Stimulated activated CD8-positive, alpha-beta memory T cell treated with anti-CD3 and anti-CD28 coated beads, Interleukin-4, amount 100 ng/mL, for 1 hour (primary cell): ENCODE measurements at places on chromosomes 7 and 10.

- no peak for DNase-seq
These were observed 4.6 kb upstream of the ZNF425 start for GRCh38 chr7:149130572-149131198.

GRCh38 chr10:27771231-27771630 lies 25.6 kb upstream of the MKX start:
- DNase-seq = no peak

DNA sequence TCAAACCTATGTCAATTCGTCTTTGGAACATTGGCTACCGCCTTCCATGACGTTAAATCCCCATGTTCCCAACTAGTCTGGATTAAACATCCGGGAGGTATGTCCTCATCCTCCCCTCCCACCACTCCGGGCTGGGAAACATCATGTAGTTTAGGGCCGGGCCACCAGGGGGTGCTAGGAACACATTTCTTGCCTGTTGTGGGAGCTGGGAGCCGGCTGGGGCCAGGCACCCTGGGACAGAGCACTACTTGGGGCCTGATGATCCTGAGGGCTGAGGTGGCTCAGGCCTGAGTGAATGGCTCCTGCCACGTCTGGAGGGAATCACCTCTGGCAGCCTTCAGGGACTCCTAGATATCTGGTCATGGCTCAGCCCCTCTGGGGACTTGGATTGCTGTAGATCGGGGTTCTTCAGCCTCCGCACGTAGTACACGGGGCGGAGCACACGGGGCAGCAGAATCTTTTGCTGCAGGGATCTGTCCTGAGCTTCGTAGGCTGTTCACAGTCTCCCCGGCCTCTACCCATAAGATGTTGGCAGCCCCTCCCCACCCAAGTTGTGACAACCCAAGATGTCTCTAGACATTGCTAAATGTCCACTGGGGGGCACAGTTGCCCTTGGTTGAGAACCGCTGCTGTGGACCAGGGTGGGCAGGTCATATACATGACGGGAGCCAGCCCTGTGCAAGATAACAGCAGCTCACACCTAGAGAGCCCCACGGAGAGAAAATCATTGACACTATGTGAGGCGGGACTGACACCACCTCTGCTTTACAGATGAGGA lies 141.2 kb upstream of the ZNF716 start:
- no peak for DNase-seq

DNA sequence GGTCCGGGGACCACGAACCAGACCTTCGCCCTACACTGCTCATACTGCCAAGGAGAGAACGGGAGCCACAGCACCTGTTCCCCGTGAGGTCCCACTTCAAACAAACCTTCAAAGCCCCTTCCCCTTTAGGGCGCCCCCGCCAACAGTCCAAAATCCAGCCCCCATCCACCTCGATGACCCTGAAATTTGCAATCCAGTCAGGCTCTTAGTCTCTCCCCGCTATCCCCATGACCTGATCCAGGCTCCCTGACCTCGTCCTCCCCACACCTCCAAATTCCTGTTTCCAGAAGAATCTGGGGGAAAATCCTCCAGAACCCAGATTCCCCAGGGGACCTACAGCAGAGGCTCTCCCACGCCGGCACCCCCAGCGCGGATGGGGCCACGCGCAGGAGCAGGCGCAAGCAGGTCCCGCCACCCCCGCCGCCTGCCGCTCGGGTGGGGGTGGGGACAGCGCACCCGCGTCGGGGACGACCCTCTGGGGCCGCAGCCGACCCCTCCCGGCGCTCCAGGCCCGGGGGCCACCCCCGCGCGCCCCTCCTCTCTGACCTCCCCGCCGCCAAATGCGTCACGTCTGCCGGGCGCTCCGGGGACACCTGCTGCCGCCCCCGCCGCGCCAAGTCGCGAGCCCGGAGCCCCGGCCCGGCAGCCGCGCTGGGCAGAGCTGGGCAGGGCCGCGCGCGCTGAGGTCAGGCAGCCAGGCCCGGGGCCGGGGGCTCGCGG lies 753 bp downstream of the CAMK2B start:
- no peak for DNase-seq

GRCh38 chr7:84975586-84976185 lies 211.2 kb downstream of the SEMA3D start:
- DNase-seq = no peak

DNA sequence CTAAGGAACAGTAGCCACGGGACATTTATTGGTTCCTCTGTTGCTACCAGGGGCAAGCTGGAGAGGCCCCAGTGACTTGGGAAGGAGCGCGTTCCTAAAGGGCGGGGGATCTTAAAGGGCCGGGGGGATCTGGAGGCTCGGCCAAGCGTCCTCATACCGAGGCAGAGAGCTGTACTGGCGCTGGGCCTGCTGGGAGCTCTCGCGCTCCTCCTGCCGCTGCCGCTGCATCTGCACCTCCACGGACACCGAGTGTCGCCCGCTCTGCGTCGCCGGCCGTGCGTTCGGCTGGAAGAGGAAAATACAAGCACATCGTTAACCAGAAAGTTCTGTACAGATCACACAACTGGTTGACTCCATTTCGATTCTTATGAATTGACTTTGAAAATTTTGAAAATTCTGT lies 695.6 kb downstream of the PARD3 start:
- DNase-seq = no peak

DNA sequence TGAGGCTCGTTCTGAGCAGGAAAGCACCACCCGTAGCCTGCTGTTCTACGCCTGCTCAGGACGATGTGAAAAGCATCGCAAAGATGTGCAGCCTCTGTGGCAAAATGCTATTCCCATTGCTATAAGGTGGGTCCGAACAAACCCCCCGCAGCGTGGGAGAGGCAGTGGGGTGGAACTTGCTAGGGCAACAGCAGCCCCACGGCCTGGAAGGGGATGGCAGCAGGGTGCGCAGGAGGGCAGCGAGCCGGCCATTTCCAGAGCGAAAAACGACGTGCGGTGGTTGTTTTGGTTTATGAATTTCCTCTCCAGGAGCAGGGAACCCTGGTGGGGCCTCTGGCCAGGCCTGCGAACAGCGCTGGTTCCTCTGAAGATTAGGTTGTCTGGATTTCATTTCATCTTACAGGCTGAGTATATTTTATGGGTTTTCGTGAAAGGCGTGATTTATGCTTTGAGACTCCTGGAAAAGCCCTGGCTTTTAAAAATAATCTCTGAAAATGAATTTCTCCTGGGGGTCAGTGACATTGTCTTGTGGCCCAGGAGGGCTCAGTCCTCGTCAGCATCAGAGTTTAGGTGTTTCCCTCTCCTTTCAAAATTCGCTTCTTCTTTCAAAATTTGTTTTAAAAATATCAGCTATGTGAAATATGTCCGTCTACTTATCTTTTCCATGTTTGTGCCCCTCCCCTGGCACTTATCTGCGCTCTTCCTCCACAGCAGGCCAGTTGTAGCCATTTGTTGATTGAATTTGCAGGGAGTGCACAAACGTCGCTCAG lies 42.3 kb upstream of the UBE3C start:
- no peak for DNase-seq

DNA sequence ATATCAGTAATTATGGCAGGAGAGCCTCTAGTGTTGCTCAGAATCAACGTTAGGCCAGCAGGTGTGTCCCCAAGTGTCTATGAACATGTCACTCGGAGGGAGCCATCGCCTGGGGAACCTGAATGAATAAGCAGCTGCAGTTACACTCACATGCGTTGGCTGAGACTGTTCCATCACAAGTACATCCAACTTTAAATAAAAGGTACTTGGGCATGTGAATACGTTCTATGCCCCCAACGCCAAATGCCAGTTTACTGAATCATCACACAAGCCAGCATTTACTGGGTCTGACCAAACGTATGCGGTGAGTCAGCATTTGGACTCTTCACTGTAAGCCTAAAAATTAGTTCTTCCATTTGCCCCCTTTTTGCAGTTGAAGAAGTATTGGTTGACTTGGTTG lies 207.6 kb upstream of the PLXNA4 start:
- no peak for DNase-seq

DNA sequence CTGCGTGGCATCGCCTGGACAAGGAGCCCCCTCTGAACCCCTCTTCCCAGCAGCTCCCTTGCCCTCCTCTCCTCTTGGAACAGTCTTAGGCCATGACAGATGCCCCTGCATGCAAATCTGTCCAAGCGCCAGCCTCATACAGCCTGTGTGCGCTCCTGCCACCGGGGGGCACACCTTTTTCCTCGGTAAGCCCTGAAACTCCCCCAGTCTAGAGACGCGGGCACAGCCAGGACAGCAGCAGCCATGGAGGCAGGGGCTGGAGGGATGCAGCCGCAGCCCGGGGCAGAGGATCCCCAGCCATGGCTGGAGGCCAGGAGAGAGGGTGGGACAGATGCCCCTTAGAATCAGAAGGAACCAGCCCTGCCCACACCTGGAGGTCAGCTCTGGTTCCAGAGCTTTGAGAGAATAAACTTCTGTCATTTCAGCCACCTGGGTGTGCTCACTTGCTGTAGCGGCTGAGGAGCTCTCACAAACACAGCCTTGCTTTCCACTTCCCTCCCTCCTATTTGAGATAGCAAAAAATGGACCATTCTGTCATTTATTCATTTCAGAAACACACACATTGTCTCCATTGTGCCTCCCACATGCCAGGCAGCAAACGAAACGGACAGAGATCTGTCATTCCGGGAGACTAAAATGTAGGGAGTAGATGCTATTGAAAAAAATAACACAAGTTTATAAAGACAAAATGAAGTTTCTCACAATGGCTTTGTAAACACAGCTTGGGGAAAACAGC lies 241.5 kb downstream of the WDR37 start:
- no peak for DNase-seq

DNA sequence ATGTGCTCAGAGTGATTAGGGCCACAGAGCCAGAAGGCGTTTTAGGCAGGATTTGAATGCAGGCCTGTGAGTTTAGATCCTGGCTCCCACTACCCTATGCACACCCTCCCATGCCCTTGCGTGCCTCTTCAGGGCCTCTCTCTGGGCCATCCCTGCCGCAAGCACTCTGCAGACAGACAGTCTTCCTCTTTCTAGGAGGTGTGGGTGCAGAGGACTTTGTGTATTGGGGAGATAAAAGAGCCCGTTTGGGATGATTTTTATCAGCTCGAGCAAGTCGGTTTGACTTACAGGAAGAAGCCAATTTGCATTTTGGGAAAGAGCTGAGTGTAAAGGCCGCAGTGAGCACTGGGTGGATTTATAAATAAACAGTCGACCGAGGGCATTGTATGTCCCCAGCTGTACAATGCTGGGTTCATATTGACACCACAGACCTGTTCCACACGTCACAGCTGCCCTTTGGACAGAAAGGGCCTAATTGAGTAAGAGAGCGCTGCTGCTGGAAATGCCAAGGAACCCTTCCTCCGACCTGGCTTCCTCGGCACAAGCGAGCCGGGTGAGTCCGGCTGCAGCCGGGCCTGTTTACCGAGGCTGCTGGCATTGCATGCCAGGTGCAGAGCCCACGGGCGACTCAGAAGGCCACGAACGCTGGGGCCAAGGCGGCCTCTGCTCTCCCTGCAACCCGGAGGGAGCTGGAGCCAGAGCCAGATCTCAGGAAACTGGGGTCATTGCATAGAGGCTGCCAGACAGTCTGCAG lies 25.1 kb downstream of the ZMIZ1 start:
- no peak for DNase-seq

DNA sequence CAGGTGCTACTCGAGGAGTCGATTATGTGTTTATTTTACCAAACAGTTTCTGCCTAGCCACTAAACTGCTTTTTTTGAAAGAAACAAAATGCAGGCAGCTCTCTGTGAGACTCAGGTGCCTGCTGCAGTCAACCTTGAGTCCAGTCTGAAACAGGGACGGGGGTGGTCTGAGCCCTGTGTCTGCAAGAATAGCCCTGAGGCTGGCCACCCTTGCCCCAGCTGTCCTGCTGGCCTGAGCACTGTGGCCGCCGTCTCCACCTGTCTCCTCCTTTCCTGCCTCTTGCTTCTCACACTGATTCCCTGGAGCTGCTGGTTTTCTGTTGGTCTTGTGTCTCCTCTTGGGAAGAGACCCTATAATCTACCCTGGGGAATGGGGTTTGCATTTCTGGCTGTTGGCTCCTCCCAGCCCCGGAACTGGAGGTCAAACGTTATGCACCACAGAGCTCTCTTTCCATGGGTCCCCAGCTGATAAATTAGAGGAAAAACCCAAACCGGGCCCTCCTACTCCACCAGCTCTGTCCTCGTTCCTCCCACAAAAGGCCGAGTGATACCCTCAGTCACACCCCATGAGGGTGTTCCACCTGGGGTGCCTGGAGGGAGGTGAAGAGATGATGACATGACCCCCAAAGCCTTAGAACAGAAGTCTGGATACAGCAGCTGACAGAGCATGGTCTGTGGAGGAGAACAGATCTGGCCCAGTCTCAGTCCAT lies 15.0 kb upstream of the SLC18A3 start:
- no peak for DNase-seq

DNA sequence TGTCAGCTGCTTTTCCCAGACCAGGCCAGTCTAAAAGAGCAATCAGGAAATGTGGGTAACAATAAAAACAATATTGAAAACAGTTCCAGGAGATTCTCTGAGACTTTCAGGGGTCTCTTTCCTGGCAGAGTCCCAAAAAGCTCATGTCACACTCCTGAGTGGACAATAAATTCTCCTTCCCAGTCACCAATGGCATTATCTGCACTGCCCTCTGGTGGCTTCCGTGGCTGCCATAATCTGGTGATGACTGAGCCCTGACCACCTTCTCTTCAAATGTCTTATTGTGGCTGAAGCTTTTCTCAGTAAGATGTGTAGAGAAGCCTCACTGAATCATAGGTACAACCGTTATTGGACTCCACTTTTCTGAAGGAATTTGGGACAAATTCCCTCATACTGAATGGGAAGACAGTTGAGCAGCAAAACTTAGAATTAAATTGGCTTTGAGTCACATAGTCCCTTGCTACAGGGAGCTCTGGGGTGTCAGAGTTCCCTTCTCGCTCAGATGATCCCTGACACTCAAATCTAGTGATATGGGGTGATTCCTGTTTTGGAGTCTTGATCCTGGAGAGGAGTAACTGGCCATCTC lies 24.4 kb upstream of the ASAH2 start:
- DNase-seq = no peak

DNA sequence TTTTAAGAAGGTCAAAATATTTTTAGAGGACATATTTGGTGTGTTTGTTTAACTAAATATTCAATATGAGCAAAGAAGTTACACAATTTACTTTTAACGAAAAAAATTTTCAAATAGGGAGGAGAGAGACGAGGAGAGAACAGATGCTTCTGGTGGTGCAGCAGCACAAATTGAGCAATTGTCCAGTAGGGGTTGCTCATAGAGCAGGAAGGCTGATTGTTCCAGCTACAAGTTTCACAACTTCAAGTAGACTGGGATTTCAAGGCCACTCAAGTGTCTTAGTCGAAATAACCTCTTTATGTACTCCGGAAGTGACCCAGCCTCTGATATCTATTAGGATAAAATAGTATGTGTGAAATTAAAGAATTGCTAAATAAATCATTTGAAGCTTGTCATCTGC lies 197.9 kb downstream of the HDAC9 start:
- no peak for DNase-seq

DNA sequence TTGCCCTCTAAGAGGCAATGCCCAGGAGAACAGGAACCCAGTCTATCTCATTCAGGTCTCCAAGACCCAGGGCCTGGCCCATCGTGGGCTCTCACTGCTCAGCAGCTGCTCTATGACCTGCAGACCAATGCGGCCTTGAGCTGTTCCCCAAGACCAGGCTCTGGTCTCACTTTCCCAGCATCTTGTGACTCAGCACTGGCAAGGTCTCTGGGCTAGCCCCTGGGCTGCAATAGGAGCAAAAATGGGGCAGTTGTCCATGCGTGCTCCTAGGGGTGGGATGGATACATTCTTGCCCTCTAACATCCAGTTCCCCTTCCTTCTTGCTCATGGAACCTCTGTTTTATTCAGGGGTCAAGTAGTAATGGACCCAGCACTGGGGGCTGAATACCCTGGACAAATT lies 13.5 kb downstream of the GCK start:
- DNase-seq = no peak
